ENCODE measurements at places on chromosomes 5 and 9.

DNA sequence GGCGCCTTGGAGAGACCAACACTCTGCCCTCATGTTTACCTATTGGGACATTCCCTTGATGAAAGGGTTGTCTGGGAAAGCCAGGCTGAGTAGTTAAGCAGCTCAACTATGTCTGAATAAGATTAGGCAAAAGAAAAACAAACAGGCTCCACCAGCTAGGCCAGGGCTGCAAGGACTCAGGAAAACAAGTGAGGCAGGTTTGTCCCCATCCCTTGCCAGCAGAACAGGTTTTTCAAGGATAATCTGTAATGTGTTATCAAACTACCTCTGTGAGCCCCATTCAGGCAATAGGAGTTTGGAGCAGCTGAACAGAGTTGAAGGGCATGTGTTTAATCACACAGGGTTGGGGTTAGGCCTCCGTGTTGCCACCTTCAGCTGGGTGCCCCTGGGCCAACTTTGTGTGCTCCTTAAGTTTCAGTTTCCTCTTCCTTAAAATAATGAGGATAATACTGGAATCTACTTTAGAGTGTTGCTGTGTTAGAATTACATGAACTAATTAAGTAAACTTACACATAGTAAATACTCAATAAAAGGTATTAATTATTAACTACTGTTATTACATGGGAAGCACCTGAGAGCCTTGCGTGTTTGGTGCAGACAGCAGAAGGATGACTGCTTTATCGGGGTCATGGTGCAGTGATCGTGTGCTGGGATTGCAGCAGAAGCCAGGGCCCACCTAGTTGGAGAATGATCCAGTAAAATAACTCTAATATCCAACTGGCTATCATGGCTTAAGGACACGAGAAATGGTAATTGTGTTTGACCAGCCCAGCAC, 72.1 kb upstream of the ATP10B start:
- peak; percentile 40 for DNase-seq

DNA sequence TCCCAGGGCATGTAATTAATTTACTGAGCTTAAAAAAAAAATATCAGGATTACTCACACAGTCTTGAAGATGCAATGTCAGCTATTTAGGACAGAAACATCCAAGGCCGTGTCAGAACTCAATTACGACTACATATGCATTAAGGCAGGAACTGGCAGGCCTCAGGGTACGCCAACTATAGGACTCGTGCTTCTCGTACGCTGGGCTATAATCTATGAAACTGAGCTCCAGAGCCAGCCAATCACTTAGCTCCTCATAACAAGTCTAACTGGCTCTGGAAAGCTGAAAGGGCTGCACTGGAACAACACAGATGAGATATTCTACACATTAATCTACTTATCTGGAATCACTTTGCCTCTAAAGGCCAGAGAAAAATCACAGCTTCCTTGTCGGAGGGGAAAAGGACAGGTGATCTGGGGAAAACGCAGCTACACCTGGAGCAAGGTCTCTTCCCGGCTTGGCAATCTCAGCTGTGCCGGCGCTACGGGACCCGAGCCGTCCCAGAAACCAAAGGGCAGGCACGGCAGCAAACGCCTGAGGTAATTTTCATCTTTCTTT, 212.0 kb downstream of the DEPDC1B start:
- DNase-seq, result peak; percentile 56

GRCh38 chr9:71144495-71144894, 23.1 kb upstream of the TRPM3 start:
- DNase-seq, result no peak

DNA sequence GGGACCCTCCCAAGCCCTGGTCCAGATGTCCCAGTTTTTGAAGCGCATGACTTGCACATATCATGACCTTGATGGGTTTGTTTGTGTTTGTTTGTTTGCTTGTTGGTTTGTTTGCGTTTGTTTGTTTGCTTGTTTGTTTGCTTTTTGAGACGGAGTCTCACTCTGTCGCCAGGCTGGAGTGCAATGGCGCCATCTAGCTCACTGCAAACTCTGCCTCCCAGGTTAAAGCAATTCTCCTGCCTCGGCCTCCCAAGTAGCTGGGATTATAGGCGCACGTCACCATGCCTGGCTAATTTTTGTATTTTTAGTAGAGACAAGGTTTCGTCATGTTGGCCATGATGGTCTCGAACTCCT, 13.0 kb upstream of the UBAC1 start:
- no peak for DNase-seq

DNA sequence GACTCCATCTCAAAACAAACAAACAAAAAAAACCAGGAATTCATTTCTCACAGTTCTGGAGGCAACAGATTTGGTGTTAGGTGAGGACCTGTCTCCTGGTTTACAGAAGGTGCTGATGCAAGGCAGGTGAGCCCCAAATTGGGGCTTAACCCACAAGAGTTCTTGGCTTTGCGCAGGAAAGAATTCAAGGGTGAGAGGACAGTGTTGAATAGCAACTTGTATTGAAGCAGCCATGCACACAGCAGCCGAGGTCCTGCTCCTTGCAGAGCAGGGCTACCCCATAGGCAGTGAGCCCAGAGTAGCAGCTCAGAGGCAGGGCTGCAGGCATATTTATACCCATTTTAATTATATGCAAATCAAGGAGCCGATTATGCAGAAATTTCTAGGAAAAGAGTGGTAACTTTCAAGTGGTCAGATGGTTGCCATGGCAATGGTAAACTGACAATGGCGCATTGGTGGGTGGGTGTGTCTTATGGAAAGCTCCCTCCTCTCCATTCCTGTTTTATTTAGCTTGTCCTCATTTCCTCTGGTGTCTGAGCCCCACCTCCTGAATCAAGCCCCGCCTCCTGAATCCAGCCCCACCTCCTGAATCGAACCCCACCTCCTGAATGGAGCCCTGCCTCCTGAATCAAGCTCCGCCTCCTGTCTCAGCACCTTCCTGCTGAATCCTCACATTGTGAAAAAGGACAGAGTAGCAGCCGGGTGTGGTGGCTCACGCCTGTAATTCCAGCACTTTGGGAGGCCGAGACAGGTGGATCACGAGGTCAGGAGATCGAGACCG, 34.5 kb upstream of the COL5A1 start:
- DNase-seq, result no peak
